AML-193 (cell line): ENCODE measurements at places on chromosomes 1 and 21.
A peak's percentile ranks its signal among the peaks of the same experiment; 100 is the strongest.

DNA sequence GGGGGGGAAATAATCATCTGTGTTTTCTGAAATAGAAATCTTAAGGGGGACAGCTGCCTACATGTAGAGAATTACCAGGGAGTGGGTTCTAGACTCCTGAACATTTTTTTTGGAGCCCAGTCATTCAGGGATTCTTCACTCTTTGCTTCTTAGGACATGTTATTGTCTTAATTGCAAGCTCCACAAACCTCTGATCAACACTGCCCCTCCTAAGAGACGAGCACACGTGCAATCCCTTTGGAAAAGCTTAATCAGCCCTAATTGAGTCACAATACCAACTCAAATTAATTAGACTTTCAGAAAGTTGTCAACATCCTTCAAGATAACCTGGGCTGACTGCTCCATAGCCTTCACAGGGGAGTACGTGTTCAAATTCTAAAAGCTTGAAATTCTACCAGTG, 21.4 kb downstream of the RGS8 start:
- no peak for DNase-seq

- DNase-seq, result no peak
Measured at GRCh38 chr21:45050345-45050796, 24.0 kb upstream of the ADARB1 start.

DNA sequence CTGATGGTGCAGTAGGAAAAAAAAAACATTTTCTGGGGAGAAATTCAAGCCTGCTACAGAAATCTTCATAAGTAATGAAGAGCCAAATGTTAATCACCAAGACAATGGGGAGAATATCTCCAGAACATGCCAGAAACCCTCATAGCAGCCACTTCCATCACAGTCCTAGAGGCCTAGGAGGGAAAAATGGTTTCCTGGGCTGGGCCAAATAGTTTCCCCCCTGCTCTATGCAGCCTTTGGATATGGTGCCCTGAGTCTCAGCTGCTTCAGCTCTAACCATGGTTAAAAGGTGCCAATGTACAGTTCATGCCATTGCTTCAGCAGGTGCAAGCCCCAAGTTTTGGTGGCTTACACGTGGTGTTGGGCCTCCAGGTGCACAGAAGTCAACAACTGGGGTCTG, 113.1 kb downstream of the ZNF648 start:
- DNase-seq, result no peak

DNA sequence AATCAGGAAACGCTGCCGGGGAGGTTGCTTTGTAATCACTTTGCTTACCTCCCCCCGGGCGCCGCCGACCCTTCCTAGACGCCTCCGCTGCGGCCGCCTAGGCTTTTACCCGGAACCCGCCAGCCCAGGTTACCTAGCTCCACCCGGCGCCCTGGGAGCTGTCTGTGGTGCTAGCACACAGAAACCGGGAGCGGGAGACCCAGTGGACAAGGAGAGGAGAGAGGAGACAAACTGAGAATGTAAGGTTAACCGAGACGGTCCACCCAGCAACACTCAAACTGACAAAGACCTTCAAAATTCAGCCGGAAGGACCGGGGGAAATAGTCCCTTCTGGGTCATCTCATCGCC, 9.8 kb downstream of the BARHL2 start:
- no peak for DNase-seq

DNA sequence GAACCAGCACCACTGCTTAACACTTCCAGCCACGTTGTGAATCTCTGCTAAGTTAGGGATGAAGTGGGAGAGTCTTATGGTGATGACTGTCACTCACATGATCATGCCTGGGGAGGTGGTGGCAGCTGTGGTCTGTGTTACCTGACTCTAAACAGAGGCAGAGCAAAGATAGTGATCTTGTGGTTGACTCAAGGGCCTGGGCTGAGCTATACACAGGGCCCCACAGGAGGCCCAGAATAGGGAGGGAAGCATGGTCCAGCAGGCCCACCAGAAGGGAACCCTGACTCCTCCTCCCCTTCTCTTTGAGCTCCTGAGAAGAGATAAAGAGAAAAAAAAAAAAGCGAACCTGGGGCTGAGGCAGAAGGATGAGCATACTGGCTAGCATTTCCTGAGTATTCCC, 55.0 kb downstream of the PLXNA2 start:
- no peak for DNase-seq

DNA sequence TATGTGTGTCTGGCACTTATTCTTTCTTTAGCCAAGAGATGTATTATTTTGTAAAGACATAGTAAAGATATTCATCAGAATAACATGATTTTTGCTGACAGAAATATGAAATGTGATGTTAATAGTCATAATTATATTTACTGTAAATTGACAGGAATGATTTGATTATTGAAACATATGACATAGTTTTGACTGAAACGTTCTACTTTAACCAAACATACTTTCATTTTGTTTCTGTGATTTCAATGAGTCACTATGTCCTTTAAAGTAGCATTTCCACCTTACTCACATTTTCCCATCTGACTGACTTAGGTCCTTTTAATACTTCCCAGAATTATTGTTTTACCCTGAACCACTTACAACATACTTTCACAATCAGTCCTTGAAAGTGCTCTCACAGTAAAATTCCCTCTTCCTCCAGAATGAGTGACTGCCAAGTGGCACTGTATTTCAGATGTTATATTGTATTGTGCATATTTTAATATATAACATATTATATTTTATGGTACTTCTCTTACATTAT, 437.9 kb downstream of the NCAM2 start:
- no peak for DNase-seq

DNA sequence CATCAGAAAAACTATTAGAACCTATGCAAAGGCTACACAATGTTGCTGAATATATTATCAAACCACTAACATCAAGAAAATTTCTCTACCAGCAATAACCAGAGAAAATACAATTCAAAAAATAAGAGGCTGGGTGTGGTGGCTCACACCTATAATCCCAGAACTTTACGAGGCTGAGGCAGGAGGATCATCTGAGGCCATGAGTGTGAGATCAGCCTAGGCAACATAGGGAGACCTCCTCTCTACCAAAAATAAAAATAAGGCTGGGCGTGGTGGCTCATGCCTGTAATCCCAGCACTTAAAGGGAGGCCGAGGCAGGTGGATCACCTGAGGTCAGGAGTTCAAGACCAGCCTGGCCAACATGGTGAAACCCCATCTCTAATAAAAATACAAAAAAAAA, 16.9 kb upstream of the PUM1 start:
- DNase-seq, result no peak

DNA sequence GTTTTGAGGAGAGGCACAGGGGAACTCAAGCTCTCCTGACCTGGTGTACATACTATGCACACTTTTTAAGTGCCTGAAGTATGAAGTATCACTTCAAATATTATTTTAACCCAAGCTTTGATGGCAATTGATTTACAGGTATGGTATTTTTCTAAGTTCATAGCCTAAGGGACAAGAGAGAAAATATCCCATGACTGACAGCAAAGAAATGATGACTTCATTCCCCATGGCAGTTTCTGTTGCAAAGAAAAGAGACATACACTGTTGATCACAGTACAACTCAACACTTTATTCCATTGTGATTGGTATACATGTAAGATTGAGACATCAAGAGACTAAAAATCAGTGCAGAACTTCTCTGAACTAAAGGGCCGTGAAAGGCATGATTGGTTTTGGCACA, 41.8 kb upstream of the BCL10 start:
- DNase-seq, result no peak

DNA sequence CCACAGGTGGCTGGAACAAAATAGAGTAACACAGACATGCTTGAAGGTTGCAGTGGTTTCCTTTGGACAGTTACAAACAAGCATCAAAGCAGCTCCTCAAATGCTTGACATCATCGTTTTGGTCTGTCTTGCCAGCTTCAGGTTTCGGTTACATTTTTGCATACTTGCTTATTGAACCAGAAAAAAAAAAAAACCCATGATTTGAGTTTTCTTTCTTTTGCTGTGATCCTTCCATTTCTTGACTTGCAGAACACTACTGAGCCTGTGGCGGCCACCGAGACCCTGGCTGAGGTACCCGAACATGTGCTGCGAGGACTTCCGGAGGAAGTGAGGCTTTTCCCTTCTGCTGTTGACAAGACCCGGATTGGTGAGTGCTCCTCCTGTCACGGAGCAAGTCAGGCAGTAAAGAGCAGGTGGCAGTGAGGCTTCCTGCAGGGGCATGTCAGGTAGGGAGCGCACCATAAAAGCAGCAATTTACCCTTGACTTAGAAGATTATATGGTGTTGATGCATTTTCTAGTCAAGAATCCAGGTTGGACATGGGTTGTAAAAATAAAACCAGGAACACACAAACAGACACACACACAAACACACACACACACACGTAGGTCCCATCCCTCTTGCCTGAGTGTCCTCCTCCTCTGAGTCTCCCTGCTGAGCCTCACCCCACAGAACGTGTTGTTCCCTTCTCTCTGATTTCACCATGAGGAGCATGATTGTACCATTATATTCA, 30.9 kb downstream of the PRDM2 start:
- DNase-seq, result peak; percentile 30

- DNase-seq, result no peak
Measured at GRCh38 chr1:58896246-58897183, 112.7 kb upstream of the JUN start.

- no peak for DNase-seq
Measured at GRCh38 chr1:201718346-201719202, 110.4 kb upstream of the IPO9 start.

DNA sequence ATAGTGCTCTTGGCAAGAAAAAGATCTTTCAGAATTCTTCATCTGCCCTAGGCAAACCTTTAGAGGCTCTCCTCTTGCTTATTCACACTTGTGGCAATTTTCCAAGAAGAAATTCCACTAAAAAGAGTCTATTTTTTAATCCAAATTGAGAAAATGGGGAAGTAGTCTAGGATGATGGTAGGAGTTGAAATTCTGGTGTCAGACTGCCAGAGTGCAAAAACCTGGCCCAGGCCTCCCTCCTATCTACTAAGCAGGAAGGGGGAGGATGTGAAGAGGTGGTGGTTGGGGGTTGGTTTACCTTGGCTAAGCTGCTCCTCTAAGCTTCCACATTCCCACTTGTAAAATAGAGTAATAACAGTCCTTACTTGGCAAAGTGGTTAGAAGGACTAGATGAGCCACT, 120.6 kb upstream of the KCNJ15 start:
- DNase-seq, result no peak

DNA sequence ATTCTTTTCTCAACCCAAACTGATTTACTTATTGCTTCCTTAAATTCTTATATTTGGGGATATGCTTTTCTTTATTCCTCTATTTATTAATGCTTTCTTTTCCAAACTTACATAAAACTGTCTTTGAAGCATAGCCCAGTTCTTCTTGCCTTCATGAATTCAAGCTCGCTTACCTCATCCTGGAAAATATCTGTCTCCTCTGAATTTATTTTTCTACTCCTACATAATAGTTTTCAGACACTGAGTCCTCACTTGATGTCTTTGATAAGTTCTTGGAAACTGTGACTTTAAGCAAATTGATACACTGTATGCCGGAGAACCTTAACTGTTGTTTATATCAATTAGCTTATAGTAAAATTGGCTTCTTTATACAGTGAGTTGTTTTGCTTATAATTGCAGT, 93.8 kb downstream of the ZFYVE9 start:
- DNase-seq, result no peak
